ENCODE measurements at places on chromosomes 13 and 19.

- no peak for DNase-seq
Measured at GRCh38 chr13:71977028-71977427, 110.0 kb upstream of the DACH1 start.

GRCh38 chr13:69565334-69565733, 542.3 kb upstream of the ATXN8OS start:
- peak; percentile 64 for DNase-seq

GRCh38 chr13:74210693-74211393, 76.6 kb upstream of the KLF12 start:
- DNase-seq = peak; percentile 55

- DNase-seq = no peak
Measured at GRCh38 chr19:12265921-12266704, 28.6 kb downstream of the ZNF44 start.

GRCh38 chr13:111948811-111949210, 118.1 kb upstream of the SOX1 start:
- no peak for DNase-seq

GRCh38 chr19:45865269-45865948, 1.3 kb downstream of the FOXA3 start:
- no peak for DNase-seq

Measured in astrocyte of the cerebellum (primary cell).